ENCODE measurements at places on chromosomes 3 and 15. TPM values are rescaled to one million over a fixed set of nuclear protein-coding genes. Genes with fewer than 3 reads are reported as not detected.

DNA sequence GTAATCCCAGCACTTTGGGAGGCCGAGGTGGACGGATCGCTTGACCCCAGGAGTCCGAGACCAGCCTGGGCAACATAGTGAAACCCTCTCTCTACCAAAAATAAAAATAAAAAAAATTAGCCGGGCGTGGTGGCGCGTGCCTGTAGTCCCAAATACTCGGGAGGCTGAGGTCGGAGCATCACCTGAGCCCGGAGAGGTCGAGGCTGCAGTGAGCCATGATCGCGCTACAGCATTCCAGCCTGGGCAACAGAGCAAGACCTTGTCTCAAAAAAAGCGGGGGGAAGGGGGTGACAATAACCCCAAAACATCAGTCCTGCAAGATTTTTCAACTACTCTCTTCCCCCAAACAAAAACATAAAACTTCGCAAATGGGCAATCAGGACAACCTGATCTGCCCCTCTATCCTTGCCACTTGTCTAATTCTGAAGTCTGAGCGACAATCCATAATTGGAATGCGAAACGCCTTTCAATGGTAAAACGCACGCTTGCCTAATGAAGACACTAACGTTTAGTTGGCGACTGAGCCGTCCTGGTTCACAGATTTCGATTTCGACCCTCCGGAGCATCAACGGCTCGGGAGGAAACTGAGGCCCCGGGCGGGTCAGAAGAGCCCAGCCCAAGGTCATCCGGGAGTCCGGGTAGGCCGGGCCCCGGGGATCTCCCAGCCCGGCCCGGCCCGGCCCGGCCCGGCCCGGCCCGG is 868 bp downstream of the BTBD1 start:
- peak overlapping the region; percentile 95 for H3K4me3 ChIP-seq
- no peak for DNase-seq
- H3K4me1 ChIP-seq, result peaks cover 27% of the 10 kb centered on the region
- H3K27me3 ChIP-seq, result no peaks in the 10 kb centered on the region
- peaks cover 10% of the 10 kb centered on the region for H3K36me3 ChIP-seq

DNA sequence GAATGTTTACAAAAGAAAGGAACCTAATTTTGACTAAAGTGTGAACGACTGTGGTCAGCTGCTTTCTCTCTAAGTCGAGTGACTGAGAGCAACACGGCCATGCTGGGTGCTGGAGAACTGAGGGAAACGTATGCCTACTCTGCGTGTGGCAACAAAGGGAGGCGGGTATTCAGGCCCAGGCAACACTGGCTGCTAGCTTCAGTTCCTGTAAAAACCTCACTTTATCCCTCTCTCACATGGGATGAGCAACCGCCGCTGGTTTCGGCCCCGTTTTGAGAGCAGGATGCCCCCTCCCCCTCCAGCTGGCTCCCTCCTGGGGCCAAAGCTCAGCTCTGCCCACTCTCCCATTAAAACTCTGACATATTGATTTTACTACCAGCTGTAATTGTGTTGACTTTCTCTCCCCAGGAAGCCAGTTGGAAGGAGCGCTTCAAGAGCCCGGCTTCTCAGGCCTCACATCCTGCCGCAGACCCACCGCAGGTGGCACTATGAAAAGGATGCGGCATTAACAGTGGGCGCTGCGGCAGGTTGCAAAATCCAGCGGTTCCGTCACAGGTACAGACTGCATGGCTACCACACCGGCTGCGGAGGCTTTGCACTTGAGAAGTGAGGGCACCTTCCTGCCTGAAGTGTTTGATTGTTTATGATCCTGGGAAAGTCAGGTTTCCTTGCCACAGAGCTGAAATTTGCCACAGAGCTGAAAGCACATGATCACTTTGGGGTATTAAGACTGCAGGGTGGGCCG is 12.7 kb downstream of the PLXND1 start:
- no peak overlapping the region for H3K4me3 ChIP-seq
- H3K36me3 ChIP-seq, result no peaks in the 10 kb centered on the region
- no peaks in the 10 kb centered on the region for H3K4me1 ChIP-seq
- H3K27ac ChIP-seq, result no peak overlapping the region

DNA sequence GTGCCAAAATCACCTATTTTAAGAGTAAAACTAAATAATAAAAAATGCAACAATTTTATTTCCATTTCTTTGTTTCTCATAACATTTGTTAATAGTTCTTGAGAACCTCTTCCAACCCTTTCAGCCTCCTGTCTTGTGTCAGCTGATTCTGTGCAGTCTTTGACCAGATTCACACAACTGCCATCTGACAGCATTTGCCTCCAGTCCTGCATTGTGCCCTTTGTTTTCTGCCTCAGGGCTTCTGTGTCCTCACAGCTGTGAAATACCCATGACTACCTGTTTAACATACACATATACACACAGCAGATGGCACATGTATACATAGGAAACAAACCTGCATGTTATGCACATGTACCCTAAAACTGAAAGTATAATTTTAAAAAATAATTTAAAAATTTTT is 13.2 kb upstream of the CNTN6 start:
- H3K36me3 ChIP-seq, result no peaks in the 10 kb centered on the region
- H3K4me3 ChIP-seq, result no peak overlapping the region
- H3K27ac ChIP-seq, result no peak overlapping the region
- no peaks in the 10 kb centered on the region for H3K27me3 ChIP-seq

GRCh38 chr3:53420831-53421230 is 73.5 kb upstream of the DCP1A start:
- no peak for DNase-seq
- no peak overlapping the region for H3K27ac ChIP-seq
- peaks cover 33% of the 10 kb centered on the region for H3K27me3 ChIP-seq
- no peaks in the 10 kb centered on the region for H3K36me3 ChIP-seq
- no peaks in the 10 kb centered on the region for H3K4me1 ChIP-seq

DNA sequence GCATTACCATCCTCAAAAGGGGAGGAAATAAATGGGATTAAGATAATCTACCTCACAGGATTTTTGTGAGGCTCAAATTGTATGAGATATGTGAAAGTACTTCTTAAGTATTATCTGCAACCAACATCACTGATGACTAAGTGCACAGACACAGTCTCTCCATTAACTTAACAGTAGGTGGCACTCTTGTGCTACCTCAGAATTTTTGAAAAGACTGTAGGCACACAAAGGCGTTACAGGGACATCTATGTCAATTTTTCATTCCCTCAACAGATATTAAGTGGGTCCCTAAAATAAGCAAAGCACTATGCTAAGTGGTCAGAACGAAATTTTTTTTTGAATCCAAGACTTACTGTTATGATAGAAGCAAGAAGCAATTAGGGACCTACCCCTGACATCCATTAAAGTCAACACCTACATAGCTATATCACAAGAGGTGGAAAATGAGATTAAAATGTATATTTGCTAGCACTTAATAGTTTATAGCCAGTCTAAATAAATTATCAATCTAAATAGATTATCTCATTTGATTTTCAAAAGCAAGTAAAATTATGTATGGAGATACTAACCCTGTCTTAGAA is 52.9 kb downstream of the RYK start:
- peak; percentile 51 for DNase-seq
- no peak overlapping the region for H3K4me3 ChIP-seq

DNA sequence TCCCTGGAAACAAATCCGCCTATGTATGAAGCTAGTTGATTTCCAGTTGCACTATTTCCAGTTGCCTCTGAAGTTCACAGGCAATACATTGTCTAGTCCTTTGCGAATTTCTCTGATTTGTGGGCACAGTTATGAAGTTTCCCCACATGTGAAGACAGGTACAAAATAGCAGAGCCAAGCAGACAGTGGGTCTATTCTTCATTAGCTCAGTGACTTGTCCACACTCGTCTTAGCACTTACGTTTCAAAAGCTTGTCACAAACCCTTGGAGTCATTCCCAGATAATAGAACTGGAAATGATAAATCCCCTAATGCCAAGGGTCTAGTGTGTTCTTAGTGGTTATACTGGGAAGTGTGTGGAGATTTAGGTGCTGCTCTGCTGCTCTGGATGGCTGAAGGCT is 14.5 kb downstream of the SRPRB start:
- H3K27ac ChIP-seq, result no peak overlapping the region
- H3K4me3 ChIP-seq, result no peak overlapping the region
- H3K27me3 ChIP-seq, result no peaks in the 10 kb centered on the region
- H3K4me1 ChIP-seq, result no peaks in the 10 kb centered on the region
- DNase-seq, result no peak

- H3K4me3 ChIP-seq, result no peak overlapping the region
- H3K36me3 ChIP-seq, result no peaks in the 10 kb centered on the region
- DNase-seq, result no peak
- no peak overlapping the region for H3K27ac ChIP-seq
- H3K27me3 ChIP-seq, result no peaks in the 10 kb centered on the region
- H3K4me1 ChIP-seq, result no peaks in the 10 kb centered on the region
Measured at GRCh38 chr3:112460519-112461195, 38.6 kb downstream of the BTLA start.

DNA sequence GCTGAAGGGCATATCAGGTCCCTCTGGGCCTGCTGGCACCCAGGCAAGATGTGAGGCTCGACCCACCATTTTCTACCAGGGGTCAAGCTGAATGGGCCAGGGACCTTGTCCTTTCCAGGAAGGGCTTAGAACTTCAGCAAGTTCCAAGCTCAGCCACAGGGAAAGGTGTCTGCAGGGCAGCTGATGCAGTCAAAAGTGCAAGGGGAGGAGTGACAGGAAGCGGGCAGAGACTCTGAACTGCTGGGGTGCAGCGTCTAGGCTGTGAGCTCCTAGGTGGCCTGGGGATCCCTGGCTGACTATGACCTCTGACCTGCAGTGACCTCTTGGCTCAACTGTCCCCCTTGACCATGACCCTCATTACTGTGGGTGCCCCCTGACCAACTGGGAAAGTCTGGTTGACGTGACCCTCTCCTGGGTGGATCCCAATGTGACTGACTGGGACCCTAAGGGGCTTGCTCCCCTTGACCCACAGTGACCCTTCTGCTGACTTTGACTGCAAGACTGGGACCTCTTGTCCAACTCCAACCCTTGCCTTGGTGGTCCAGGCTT is 14.4 kb upstream of the SEC13 start:
- H3K27ac ChIP-seq, result no peak overlapping the region
- H3K4me3 ChIP-seq, result no peak overlapping the region
- H3K4me1 ChIP-seq, result no peaks in the 10 kb centered on the region
- no peaks in the 10 kb centered on the region for H3K36me3 ChIP-seq
- DNase-seq, result no peak

DNA sequence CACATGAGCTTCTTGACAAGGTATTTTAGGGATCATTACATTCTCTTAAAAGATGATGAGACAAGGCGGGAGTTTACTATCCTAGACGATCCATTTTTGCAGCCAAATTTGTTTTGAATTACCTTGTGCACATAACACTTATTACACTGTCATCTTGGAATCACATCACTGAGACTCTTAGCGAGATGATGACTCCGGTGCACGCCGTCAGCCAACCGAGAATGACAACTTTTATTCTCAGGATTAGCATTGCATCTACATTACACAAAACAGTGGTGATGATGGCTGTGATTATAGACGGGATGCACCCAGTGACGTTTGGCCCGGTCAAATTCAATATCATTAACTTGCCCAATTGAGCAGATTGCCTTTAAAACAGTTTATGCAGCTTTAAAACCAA is 216.1 kb downstream of the PDZRN3 start:
- no peaks in the 10 kb centered on the region for H3K4me1 ChIP-seq
- H3K4me3 ChIP-seq, result no peak overlapping the region
- H3K36me3 ChIP-seq, result no peaks in the 10 kb centered on the region
- no peak overlapping the region for H3K27ac ChIP-seq

- H3K4me1 ChIP-seq, result no peaks in the 10 kb centered on the region
- DNase-seq, result no peak
- no peak overlapping the region for H3K27ac ChIP-seq
- no peaks in the 10 kb centered on the region for H3K36me3 ChIP-seq
- no peaks in the 10 kb centered on the region for H3K27me3 ChIP-seq
Measured at GRCh38 chr3:166799-167198, 29.8 kb upstream of the CHL1 start.

The LRTM1 gene
- total RNA-seq, result not detected

The IQCB1 gene
- total RNA-seq, result 14.8 TPM
